Ascending aorta (tissue), 2 donors: ENCODE measurements at places on chromosomes 4 and X. TPM values are rescaled to one million over a fixed set of nuclear protein-coding genes. Genes with fewer than 3 reads are reported as not detected.

SLC4A4 gene
- total RNA-seq: 0.32 TPM

PABPC5 gene
- 0.75 TPM for total RNA-seq

DNA sequence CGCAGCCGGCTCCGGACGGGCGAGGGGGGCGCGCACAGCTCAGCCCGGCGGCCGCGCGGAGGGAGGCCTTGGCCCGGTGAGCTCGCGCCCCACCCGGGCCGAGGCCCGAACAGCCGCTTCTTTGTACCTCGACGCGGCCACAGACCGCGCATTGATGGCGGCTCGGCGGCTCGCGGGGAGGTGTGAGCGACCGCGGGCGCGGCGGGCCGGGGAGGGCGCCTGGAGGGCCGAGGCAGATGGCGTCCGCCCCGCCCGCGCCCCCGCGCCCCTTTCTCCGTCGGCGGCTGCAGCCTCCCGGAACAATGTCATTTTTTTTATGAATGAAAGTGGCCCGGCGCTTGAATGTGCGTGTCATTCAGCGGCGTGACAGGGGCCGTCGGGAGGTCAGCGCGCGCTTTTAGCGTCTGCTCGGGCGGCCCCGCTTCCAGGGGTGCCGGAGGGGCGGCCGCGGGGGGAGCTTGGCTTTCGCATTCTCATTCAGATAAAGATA is 1.8 kb downstream of the FGFR3 start:
- DNase-seq: no peak

GRCh38 chr4:186227221-186227620 is at the start of gene KLKB1:
Gene KLKB1, plus strand, starts transcription at chr4:186227507. Its CDS starts 689 bp downstream, at chr4:186228196.
- no peak for DNase-seq

DNA sequence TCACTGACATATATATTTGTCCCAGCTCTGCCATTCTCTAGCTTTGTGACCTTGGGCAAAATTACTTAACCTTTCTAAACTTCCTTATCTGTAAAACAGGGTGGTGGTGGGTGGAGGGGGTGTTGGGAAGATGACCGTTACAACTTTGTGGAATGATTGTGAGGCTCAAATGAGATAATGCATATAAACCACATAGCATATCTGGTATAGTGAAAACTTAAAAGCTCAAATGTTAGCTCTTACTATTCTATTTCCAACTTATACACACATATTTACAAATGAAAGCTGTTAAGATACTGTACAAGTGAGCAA is 52.9 kb upstream of the HPRT1 start:
- DNase-seq: no peak

DNA sequence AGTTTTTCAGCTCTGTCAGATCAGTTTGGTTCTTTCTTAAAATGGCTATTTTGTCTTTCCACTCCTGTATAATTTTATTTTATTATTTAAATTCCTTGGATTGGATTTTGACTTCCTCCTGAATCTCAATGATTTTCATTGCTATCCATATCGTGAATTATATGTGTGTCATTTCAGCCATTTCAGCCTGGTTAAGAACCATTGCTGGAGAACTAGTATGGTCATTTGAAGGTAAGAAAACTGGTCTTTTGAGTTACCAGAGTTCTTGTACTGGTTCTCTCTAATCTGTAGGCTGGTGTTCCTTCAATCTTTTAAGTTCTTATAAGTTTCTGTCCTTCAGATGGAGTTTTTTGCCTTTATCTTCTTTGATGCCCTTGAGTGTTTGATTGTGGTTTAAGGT is 815.5 kb downstream of the KLHL13 start:
- DNase-seq: no peak

GRCh38 chr4:101708293-101709039 is 82.1 kb upstream of the BANK1 start:
- no peak for DNase-seq

GRCh38 chrX:91122151-91122694 is 312.4 kb upstream of the PABPC5 start:
- DNase-seq: no peak

- DNase-seq: no peak
These were observed 18.4 kb downstream of the NLGN4X start for GRCh38 chrX:6210230-6210629.
